SK-MEL-5 (cell line): ENCODE measurements at places on chromosomes 13 and 19.

DNA sequence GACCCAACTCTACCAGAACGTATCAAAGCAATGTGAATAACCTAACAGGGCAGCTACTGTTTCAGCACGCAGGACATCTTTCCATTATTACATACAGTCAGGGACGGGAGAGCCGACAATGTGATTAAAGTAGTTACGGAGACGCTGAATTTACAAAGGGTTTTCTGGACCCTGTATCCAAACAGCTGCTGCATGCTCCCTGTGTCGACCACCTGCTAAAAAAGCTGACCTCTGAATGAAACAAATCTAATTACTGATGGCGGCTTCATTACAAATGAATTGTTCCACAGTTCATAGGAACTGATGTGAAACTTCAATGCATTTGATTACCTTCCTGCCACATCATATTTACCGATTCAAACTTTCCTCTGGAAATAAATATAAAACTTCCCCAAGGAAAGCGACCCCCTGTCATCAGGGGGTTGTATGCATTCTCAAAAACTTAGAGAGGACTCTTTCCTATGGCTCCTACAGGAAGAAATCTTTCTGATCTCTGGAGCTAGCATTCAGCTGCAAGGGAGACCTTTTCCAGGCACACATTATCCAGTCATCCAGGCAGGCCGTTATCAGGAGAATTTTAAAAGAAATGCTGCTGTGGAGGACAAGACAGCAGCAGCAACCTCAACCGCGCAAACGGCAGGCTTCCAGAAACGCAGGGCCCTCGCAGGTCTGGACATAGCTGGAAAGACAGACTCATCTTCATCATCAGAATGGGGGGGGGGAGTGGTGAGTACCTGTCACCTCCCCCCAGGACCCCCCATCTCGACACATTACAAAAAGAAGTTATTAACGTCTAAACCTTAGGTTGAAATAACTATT lies 3.1 kb downstream of the EFNB2 start:
- no peak for DNase-seq

DNA sequence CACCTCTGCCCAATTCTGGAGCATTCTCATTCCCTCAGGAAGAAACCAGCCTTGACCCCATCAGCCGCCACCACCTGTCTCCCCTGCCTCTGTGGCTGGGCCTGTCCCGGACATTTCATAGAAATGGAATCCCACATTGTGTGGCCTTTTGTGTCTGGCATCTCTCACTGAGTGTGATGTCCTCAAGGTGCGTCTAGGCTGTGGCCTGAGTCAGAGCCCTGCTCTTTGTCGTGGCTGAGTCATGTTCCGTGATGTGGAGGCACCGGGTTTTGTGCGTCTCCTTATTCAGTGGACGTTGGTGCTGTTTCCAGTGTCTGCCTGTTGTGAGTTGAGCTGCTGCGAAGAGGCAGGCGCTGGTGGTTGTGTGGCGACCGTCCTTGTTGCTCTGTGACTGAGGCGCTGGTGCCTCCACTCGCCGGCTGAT lies 3.5 kb downstream of the FZR1 start:
- DNase-seq = no peak

DNA sequence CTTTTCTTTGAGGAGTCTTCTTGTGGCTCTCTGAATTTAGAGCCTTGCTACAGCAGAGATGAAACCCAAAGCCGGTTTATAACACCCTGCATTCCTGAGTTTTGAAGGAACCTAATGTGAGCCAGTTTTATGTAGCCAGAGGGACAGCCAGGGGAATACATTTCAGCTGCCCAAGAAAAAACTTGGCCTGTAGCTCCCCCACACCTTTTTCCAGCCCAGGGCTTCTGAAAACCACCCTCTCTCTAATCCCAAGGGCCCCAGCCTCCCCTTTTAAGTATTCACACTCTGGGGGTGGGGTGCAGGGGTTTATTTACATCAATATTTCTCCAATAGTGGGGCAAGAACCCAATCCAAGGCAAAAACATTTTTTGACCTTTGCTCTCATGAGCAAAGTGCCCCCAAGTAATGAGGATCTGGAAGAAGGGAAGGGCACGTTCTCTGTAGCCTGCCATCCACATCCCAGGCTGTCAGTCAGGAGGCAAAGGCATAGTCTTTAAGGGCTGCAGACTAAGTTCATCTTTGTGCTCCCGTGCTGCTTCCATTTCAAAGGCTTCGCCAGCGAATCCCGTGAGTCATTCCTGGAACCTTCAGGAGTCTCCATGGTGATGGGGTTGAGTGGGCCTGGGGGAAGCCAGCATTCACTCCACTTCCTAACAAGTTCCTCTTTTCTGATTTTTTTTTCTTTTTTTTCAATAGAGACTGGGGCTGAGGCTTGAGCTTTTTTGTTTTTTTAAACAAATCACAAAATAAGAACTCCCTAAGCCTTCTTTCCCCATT lies 33.2 kb upstream of the MEDAG start:
- no peak for DNase-seq

- DNase-seq = no peak
These were observed 361.5 kb downstream of the ENOX1 start for GRCh38 chr13:43425234-43425633.

GRCh38 chr13:50779443-50780200 lies 63.9 kb downstream of the DLEU7 start:
- no peak for DNase-seq
